ENCODE measurements at places on chromosomes 12 and 14. TPM values are rescaled to one million over a fixed set of nuclear protein-coding genes. Genes with fewer than 3 reads are reported as not detected.
A peak's percentile ranks its signal among the peaks of the same experiment; 100 is the strongest.

LMNTD1 gene
- total RNA-seq = not detected

RNU4-1 gene
- total RNA-seq = under 0.01 TPM

DNA sequence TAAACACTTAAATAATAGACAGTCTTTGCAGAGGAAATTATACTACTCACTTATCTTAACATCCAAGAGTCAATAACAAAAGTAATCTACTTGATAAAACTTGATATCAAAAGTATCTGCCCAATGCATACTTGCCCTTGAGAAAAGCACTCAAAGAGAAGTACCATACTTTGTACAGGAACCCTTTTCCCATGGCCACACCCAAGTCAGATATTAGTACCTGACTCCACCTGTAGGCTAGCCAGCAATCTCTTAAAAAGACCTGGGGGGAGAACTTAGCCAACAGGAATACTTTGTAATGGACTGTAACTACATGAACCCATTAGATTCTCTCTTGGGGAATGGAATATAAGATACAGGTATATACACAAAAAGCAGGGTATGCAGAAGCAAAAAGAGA lies 99.6 kb upstream of the HECTD1 start:
- DNase-seq = no peak

DNA sequence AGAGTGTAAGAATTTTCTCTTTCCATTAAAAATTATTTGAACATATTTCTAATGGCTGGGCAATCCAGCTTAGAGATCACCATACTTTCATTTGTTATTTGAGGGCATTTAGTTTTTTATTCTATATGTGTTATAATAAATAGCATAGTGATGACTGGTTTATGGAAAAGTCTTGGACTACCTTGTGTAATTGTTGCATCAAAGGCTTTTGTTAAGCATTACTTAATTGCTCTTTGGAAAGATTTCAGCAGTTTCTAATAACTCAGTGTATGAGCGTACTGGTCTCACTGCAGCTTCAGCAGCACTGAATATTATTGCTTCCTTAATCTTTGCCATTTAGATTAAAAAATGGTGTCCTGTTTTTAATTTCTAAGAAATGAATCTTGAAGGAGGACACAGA lies 22.8 kb downstream of the TMEM19 start:
- no peak for DNase-seq

- peak; percentile 39 for DNase-seq
These were observed 65.0 kb upstream of the AMN start for GRCh38 chr14:102857444-102857843.

- no peak for DNase-seq
These were observed 39.7 kb downstream of the LEMD3 start for GRCh38 chr12:65208964-65209654.

DNA sequence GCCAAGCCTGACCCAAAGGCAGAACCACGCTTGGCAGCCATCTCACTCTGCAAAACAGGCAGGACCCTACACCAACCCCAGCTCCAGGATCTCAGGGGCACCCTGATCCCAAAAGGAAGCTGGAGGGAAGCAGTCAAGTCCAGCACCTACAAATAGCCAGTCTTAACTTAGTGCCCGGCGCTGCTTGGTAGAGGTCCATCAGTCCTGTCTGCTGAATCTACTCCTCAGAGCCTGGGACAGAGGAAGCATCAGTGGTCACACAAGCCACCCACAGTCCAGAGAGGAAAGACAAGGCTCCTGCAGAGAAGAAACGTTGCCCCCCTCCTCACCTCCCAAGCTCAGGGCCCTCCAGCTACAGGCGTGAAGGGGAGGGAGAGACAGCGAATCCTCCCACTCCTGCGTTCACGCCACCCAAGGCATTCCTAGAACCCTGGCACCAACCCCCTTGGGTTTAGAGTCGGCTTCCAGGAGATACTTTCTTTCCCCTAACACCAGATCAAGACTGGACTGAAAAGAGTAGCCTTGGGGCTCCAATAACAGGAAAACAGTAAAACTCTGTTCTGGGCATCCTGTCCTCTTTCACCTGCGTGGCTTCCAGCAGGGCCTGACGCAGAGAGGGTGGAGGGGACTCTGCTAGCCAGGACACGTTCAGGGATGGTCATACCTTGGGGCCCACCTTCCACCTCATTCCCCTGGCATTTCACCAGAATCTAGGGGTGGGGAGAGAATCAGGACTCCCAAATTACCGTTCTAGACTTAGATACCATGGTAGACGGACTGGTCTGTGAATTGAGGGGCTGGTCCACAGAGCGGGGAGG lies 1.2 kb downstream of the PXN start:
- no peak for DNase-seq

DNA sequence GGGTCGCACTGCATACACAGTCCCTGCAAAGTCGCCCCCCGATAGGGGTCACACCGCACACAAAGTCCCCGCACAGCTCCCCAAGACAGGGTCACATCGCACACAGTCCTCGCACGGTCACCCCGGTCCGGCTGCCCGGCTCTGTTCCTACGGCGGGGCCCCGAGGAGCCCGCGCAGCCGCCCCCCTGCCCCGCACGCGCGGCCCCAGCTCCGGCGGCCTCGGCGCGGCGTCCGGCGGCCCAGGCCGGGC lies 300 bp downstream of the SSH1 start:
- DNase-seq = no peak

- DNase-seq = no peak
These were observed 146.5 kb downstream of the TTC7B start for GRCh38 chr14:90669731-90670130.

DNA sequence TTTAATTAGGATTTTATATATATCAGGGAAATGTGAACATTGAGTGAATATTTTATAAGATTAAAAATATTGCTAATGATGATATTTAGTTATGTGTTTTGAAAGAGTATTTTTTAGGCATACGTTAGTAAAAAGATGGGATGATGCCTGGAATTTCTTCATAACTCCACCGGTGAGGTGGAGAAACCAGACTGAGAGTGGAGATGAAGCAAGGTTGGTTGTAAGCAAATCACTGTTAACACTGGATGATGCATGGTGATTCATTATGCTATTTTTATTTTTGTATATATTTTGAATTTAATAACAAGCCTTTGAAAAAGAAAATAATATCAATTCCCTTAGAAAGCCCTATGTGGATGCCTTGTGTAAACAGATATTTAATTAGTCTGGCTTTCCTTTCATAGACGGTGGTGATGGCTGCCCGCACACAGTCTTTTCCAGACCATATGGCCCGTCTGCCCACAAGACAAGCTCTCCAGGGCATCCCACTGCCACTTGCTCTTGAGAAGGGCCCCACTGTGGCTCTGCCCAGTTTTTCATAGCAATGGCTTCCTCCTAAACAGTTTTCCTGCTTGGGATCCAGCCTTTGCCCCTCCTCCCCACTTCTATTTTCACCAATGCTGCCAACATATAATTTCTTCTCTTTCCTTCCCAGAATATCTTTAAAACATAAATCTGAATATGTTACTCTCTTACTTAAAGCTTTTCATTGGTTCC lies 95.4 kb downstream of the HELB start:
- DNase-seq = no peak
